ENCODE measurements at places on chromosomes 12 and 14.

GRCh38 chr12:64740646-64741045 lies 18.6 kb downstream of the GNS start:
- DNase-seq = no peak

DNA sequence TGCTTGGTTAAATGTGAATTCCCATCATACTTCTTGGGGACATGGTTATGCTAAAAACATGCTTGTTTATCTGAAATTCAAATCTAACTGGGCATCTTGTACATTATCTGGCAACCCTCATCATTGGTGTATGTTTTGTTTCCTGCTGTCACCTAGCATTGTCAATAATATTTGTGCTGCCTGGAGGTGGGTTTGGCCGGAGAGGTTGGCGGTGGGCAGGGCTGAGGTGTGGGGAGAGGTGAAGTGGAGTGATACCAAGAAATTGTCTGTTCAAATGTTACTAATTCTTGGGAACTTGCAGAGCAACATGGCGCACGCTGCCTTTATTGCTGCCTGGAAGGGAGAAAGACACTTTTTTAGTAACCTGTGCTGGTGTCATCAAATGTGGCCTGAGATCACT lies 280.5 kb downstream of the VRK1 start:
- DNase-seq = no peak

- DNase-seq = no peak
These were observed 14.1 kb downstream of the STAB2 start for GRCh38 chr12:103600967-103601728.

DNA sequence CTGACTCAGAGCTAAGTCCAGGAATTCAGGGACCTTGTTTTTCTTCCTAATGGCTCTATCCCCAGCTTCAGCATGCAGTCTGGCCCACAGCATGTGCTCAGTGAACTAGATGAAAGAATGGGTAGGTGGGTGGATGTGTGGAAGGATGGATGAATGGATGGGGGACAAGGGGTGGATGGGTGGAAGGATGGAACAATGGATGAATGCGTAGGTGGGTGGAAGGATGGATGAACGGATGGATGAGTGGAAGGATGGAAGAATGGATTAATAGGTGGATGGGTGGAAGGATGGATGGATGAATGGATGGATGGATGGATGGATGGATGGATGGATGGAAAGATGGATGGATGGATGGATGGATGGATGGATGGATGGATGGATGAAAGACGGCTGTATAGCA lies 79.7 kb upstream of the SFSWAP start:
- DNase-seq = no peak

GRCh38 chr14:61104358-61104757 lies 123.3 kb downstream of the SLC38A6 start:
- DNase-seq = no peak

DNA sequence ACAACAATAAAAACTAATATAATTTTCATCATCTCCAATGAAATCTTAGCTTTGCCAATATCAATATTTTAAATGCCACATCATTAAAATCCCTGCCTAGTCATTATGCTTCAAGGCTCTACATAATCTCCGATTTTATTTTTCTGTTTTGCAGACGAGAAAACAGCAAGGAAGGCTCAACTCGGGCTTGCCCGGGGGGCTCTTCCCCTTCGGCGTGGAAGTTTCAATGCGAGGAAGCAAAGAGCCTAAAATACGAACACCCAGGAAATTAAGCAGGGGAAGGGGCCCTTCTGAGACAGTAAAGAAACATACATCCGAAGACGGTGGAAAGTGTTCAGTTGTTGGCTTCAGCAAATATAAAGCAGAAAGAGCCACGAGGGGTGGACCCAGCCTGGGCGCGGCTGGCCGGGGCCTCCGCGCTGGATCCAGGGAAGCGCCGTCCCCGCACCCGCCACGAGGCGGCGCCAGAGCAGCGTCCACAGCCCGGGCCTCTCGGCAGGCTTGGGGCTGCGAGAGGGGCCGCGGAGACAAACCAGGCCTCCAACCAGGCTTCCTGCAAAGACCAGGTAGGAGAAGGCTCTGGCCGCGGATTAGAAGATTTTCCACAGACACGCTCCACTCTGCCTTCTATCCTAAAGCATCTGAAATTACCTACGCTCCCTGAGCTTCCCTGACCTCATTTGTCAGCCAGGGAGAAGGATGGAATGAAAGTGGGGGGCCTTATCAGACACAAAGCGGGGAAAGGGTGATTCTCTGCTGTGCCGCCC lies 77.2 kb downstream of the SERPINA3 start:
- peak; percentile 45 for DNase-seq

- no peak for DNase-seq
These were observed 192.2 kb upstream of the PELI2 start for GRCh38 chr14:55926007-55926406.

GRCh38 chr14:36222952-36223468 lies 46.5 kb upstream of the PTCSC3 start:
- no peak for DNase-seq

GRCh38 chr12:54371328-54372112 lies 7.2 kb upstream of the GPR84 start:
- DNase-seq = no peak

DNA sequence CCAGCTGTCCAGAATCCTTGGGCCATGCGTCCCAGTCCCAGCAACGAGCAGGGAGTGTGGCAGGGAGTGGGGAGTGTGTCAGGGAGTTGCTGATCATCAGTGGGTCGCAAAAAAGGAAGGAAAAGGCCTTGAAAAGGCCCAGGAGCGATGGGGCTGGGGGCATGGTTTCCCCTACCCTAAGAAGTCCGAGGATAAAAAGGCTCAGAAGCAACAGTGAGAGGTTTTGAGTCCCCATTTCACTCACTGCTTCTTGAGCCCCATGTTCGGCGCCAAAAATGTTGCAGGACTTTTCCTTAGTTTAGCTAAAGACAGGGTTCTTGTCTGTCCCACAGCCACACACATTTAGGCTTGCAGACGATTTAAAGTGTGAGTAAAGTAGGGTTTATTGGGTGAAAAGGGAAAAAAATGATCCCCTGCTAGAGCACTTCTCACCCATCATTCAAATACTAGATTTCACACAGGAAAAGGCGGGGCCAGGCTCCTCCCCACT lies 189.5 kb downstream of the KCNC2 start:
- DNase-seq = no peak

DNA sequence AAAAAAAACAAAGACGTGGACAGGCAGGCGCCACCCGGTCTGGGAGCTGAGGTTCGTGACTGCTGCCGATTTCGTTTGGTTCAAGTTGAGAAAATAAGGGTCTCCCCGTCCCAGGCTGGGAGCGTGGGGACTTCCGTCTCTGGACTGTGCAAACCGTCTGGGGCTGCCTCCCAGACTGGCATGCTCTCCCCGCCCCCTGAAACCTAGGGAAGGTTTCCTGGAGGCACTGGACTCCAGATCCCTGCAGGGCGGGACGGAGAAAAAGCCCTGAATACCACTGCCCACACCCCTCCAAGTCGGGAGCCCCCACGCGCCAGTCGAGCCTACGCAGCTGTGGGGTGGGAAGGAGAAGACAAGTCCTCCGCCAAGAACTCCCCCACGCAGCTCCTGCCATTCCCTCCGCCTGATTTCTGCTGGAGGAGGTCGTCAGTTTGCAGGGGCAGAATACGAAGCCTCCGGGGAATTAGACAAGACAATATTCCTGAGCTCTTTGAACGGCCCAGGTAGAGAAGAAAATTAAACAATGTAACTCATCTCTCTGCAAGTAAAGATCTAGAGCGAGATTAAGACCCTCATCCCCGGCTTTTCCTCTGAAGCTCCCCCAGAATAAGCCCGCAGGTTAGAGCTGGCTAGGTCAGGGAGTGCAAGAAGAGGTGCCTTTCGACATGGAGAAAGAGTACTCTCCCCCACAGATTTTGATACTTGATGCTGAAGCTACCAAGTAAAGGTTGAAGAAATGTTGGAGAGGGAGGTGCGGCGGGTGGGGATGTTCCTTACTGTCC lies 10.4 kb upstream of the HOXC13 start:
- no peak for DNase-seq

DNA sequence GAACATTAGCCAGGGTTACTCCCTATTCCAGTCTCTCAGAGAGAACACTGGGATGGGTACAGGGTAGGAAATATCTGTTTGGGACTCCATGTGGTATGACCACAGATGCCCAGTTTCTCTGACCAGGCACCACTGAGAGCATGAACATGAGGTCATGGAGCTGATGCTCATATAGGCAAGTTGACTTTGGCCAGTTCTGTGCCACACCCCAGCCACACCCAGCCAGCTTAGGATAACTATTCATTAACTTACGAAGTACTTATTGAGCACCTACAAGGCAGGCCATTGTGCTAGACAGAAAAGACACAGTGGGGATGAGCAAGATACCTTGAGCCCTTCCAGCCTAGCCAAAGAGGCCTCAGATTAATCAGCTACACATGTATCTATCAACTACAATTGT lies 262.5 kb downstream of the DPF3 start:
- no peak for DNase-seq

DNA sequence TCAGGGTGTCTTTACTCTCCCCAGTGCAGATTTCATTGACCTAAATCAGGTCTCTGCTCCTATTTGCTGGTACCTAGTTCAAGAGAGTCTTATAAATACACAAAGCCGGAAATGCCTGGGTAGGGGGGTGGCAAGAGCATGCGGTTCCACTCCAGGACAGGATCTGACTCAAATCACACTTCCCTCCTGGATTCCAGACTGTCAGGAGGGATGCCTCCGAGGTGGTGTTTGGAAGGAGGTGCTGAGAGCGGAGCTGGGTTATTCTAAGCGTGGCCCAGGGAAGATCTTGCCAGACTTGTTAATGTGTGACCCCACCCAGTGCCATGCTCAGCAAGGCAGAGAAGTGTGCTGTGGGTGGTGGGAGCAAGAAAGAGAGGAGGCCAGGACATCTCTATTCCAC lies 49.8 kb downstream of the B4GALNT3 start:
- DNase-seq = no peak

- no peak for DNase-seq
These were observed 2.9 kb upstream of the CMAS start for GRCh38 chr12:22042976-22043669.

GRCh38 chr12:121448771-121449315 lies 48.9 kb downstream of the RNF34 start:
- no peak for DNase-seq

GRCh38 chr12:94870511-94870910 lies 133.0 kb downstream of the NDUFA12 start:
- no peak for DNase-seq

GRCh38 chr12:24838531-24838950 lies 110.4 kb downstream of the BCAT1 start:
- peak; percentile 92 for DNase-seq

- no peak for DNase-seq
These were observed 51.6 kb downstream of the CAND1 start for GRCh38 chr12:67320614-67321295.

DNA sequence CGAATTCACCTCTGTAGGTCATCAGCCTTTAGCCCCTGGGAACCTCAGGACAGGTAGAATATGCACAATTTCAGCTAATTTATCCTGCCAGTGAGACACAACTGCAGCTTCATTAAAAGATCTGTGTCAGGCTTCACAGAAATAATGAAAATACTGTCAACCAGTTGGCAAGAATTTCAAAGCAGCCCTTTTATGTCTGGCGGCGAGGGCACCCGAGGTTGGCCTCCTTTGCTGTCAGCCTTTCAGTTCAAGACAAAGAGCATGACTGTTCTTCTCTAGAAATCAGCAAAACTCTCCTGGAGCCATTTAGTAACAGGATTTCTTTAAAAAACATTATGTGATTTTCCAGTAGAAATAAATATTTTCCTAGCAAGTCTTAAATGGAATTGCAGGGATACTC lies 75.9 kb downstream of the BBS10 start:
- no peak for DNase-seq

DNA sequence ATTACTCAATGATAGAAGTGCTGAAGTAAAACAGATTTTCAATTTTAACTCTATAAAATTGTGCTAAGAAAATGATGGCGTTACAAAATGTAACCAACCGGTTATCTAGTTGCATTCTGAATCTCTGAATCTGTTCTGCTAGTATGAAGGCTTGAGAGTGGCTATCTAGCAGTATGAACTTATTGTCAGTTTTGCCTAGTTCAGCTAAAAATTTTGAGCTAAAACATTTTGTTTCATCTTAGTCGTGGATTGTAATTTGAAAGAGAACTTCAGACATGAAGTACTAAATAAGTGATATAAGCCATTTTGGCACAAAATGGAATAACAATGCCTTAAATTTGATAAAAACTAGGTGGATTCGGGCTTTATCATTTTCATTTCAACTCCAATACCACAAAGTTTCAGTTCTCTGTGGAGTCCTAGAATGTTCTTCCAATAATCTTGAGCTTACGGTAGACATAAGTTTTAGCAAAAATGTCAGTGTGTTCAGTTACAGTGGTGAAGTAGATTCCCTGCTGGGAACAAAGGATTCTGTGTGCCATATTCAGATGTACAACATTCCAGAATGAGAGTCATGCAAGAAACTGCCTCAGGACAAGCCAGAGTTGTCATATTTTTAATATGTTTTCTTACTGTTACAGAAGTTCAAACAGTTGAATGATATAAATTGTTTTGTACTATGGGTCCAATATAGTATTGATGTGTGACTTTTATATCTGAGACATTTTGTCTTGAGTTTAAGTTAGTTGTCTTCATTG lies 28.1 kb downstream of the ATP6V1D start:
- no peak for DNase-seq

DNA sequence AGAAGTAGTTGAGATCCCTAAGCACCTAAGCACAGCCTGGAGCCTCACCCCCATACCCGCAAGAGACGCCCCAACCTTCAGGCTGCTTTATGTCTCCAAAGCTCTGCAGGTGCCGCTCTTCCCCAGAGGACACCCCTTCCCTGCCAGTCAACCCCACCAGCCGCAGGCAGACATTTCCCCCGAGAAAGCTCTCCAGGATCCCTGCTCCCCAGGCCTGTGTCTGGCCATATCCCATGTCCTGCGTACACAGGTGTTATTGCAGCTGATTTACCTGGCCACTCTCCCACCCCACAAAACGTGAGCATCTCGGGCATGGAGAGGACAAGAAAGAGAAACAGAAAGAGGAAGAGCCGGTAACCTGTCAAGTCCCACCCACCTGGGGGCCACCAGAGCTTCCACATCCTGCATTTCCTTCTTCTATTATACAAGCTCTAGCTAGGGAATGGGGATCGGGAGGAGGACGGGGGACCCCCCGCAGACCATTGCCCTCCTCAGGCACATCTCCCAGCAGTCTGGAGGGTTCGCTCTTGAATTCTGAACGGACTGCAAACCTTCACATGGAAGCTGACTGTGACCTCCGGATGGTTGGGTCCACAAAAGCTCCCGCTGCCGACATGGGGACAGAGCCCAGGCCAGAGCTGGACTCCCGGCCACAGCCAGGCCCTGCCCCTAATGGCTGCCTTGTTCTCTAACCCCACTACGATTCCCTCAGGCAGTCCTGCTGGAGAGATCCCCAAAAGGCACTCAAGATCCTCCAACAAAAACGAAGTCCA lies 17.6 kb downstream of the CCDC88C start:
- DNase-seq = no peak

DNA sequence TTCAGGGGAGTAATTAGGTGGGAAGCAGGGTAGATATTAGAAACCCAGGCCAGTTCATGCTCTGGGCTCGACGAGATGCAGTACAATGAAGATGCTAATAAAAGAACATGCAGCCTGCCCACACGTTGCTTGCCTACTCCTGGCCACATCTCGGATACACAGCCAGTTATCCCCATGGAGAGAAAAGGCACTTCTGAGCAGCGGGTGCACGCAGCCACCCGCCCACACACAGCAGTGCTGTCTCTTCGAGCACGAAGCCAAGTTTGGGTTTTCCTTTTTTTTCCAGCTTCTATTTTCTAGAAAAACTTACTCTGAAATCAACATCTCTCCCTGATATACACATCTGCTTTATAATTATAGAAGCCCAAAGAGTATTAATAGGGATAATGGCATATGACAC lies 85.7 kb downstream of the CIT start:
- DNase-seq = no peak

- DNase-seq = peak; percentile 3
These were observed 168.1 kb upstream of the DAAM1 start for GRCh38 chr14:59020382-59020781.

GRCh38 chr12:95173392-95174251 lies 43.6 kb downstream of the FGD6 start:
- DNase-seq = no peak
